ENCODE measurements at places on chromosomes 5 and 9. TPM values are rescaled to one million over a fixed set of nuclear protein-coding genes. Genes with fewer than 3 reads are reported as not detected.

DNA sequence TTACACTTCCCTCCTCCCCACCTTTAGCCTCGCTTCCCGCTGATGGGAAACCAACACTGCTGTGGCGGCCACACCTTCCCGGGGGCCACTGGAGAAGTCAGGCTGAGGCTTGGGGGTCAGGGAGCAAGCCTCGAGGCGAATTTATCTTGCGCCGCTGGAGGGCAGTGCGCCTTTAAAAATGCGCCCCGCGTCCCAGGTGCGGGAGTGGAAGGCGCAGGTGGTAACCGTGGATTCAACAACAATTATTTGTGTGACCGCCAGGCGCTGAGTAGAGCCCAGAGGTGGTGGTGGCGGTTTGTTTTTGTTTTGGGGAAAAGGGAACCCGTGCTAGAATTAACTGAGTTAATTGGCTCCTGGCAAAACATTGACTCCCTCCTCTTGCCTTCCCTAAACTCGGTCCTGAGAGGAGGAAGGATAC is 1.1 kb downstream of the CFAP77 start:
- H3K4me3 ChIP-seq: no peak overlapping the region
- H3K27me3 ChIP-seq: peaks cover 68% of the 10 kb centered on the region
- H3K36me3 ChIP-seq: no peaks in the 10 kb centered on the region
- peak; percentile 60 for DNase-seq
- H3K4me1 ChIP-seq: no peaks in the 10 kb centered on the region

DNA sequence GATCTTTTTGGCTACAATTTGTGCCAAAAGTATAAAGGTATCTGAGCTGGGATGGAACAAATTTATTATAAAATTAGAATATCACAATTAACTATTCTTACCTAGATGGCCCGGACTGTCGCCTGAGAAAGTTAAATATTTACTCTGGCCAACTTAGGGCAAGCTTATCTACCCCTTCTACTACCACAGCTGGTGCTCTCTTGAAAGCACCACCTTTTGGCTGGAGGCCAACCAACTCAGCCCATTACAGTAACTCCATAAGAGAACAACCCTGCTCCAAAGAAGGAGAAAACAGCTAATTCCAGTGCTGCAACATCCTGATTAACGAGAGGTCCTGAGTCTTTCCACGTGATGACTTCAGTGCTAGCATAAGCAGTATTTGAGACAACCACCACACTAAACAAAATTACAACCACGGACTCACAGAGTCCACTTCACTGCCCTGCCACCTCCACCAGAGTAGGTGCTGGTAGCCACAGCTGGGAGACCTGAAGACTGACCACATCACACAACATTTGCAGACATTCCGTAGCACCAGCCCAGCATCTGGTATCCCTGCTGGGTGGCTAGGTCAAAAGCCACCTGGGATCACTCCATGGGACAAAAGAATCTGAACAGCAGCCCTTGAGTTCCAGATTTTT is 43.2 kb downstream of the RGMB start:
- H3K36me3 ChIP-seq: no peaks in the 10 kb centered on the region
- no peak overlapping the region for H3K4me3 ChIP-seq
- H3K4me1 ChIP-seq: no peaks in the 10 kb centered on the region
- no peaks in the 10 kb centered on the region for H3K27me3 ChIP-seq
- peak; percentile 78 for DNase-seq
- peak overlapping the region; percentile 11 for H3K27ac ChIP-seq

GRCh38 chr5:153974813-153975163 is 63.9 kb downstream of the FAM114A2 start:
- H3K27me3 ChIP-seq: peaks cover 3% of the 10 kb centered on the region
- no peaks in the 10 kb centered on the region for H3K36me3 ChIP-seq
- H3K4me1 ChIP-seq: no peaks in the 10 kb centered on the region

OBP2B gene
- not detected for polyA plus RNA-seq

- no peak overlapping the region for H3K27ac ChIP-seq
- no peaks in the 10 kb centered on the region for H3K36me3 ChIP-seq
- no peaks in the 10 kb centered on the region for H3K27me3 ChIP-seq
- no peak for DNase-seq
- no peaks in the 10 kb centered on the region for H3K4me1 ChIP-seq
These were observed 50.7 kb upstream of the GRHPR start for GRCh38 chr9:37371565-37372464.

AP3B1 gene
- polyA plus RNA-seq: 38.0 TPM

DNA sequence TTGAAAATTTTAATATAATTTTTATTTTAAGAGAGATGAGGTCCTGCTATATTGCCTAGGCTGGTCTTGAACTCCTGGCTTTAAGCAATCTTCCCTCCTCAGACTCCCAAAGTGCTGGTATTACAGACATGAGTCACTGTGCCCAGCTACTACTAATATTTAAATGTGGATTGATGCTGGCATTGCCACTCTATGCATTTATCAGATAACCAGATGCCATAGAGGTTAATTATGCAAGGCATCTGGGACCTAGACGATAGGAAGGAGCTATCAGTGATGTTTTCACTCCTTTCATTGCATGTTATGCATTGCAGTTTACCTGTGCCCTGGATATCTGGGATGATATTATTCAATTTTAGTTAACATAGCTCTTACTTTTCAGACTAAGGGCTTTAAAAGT is 127.0 kb downstream of the RPS23 start:
- no peak overlapping the region for H3K4me3 ChIP-seq
- H3K36me3 ChIP-seq: no peaks in the 10 kb centered on the region
- H3K27me3 ChIP-seq: no peaks in the 10 kb centered on the region
- H3K27ac ChIP-seq: no peak overlapping the region
- DNase-seq: no peak

EIF4E1B gene
- polyA plus RNA-seq: not detected

IL4 gene
- not detected for polyA plus RNA-seq

PCDHA4 gene
- 0.19 TPM for polyA plus RNA-seq

PCDHGA5 gene
- polyA plus RNA-seq: 0.68 TPM

DNA sequence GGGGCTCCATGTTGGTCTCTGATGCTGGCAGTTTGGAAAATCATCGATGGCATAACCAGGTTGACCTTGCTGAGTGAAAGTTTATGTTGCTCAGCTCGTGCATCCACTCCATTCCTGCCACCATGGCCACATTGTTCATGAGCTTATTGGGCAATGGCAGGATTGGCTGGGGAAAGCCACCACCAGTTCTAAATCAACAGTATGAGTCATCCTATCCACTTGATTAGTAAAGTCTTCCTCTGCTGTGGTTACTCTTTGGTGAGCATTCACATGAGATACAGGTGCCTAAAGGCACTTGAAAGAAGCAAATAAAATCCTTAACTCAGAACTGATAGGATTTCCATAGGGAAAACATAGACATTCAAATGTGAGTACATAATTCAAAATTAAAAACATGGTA is 131.8 kb upstream of the FBN2 start:
- H3K27me3 ChIP-seq: no peaks in the 10 kb centered on the region
- H3K27ac ChIP-seq: no peak overlapping the region
- DNase-seq: no peak
- no peaks in the 10 kb centered on the region for H3K36me3 ChIP-seq
- H3K4me1 ChIP-seq: no peaks in the 10 kb centered on the region
- no peak overlapping the region for H3K4me3 ChIP-seq

GRCh38 chr9:83383034-83383433 is 155.2 kb downstream of the FRMD3 start:
- no peak for DNase-seq
- H3K4me3 ChIP-seq: no peak overlapping the region
- no peaks in the 10 kb centered on the region for H3K27me3 ChIP-seq
- no peaks in the 10 kb centered on the region for H3K4me1 ChIP-seq

DNA sequence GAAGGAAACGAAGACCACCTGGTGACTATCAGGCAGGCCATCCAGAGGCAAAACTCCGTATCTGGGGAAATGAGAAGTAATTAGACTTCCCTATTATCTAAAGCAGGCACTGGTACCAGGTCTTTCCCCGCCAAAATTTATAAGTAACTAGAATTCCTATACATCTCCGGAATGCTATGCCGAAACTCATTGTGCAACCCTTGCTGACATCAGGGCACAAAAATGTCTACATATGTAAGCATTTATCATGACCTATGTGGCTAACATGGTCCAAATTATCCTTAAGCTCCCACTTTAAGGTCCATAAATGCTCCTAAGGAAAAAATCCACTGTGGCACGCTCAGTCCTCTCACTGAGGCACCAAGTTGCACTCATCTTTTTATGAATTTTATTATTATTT is 17.8 kb downstream of the ACTL7B start:
- H3K4me1 ChIP-seq: no peaks in the 10 kb centered on the region
- no peaks in the 10 kb centered on the region for H3K36me3 ChIP-seq
- DNase-seq: no peak
- no peak overlapping the region for H3K4me3 ChIP-seq
- no peak overlapping the region for H3K27ac ChIP-seq
- no peaks in the 10 kb centered on the region for H3K27me3 ChIP-seq

- no peaks in the 10 kb centered on the region for H3K36me3 ChIP-seq
- H3K4me1 ChIP-seq: peaks cover 31% of the 10 kb centered on the region
- DNase-seq: no peak
These were observed 9.6 kb downstream of the NEK6 start for GRCh38 chr9:124267271-124267807.

- no peak overlapping the region for H3K27ac ChIP-seq
- H3K36me3 ChIP-seq: no peaks in the 10 kb centered on the region
- H3K4me1 ChIP-seq: no peaks in the 10 kb centered on the region
These were observed 11.7 kb downstream of the OGN start for GRCh38 chr9:92392690-92393089.

DNA sequence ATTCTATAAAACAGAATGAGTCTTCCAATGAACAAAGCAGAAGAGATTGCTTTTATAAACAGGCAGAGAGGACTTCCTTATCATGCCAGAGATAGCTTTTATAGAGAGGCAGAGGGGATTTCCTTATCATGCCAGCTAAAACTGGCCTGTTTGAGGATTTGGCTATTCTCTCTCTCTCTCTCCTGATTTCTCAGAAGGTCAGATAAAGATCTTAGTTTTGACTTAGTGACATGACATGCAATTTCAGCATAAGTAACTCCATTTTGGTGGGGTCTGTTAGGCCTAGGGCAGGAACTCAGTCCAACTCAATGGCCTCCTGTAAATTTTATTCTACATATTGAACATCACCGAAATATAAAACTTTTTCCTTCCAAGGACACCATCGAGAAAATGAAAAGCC is 31.5 kb upstream of the DENND4C start:
- no peak for DNase-seq
- no peak overlapping the region for H3K4me3 ChIP-seq
- no peaks in the 10 kb centered on the region for H3K27me3 ChIP-seq
- no peak overlapping the region for H3K27ac ChIP-seq
- H3K36me3 ChIP-seq: no peaks in the 10 kb centered on the region

DNA sequence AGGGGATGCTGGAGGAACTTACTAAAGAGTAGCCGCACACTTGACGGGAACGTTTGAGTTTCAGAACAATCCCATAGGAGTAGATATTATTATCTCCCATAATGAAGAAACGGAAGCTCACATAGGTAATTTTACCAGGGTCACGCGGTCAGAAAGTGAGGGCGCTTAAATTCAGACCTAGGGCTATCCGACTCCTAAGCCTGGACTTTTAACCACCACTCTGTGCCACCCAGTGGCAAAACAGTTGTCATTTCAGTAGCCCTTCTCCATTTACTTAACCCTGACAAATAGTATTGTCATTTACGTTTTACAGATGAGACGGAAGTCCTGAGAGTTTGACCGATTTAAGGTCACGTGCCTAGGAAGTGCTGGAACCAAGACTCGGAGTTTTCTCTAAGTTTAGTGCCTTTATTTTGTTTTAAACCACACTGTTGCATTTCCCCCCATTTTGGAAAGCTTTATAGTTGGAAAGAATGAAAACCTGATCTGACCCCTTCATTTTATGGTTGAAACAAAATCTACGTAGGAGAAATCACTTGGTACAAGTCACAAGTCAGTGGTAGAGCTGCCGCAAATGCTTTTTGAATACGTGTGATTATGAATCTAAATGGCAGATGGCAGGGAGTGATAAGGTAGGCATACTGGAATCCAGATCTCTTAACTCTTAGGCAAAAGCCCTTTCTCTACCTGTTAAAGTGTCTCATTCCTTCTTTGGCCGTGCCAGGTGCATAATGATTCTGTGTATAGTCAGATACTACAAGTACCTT is 650 bp downstream of the MRRF start:
- peaks cover 10% of the 10 kb centered on the region for H3K4me1 ChIP-seq
- H3K27me3 ChIP-seq: no peaks in the 10 kb centered on the region

- no peaks in the 10 kb centered on the region for H3K27me3 ChIP-seq
- peaks cover 7% of the 10 kb centered on the region for H3K36me3 ChIP-seq
- H3K27ac ChIP-seq: no peak overlapping the region
- no peaks in the 10 kb centered on the region for H3K4me1 ChIP-seq
- H3K4me3 ChIP-seq: no peak overlapping the region
These were observed 6.6 kb downstream of the SLC46A2 start for GRCh38 chr9:112884101-112884500.

GRCh38 chr5:9500193-9500592 is 45.7 kb downstream of the SEMA5A start:
- no peak overlapping the region for H3K4me3 ChIP-seq
- H3K27ac ChIP-seq: no peak overlapping the region
- DNase-seq: no peak
- H3K36me3 ChIP-seq: no peaks in the 10 kb centered on the region
- no peaks in the 10 kb centered on the region for H3K4me1 ChIP-seq

GDNF gene
- polyA plus RNA-seq: 0.46 TPM

DNA sequence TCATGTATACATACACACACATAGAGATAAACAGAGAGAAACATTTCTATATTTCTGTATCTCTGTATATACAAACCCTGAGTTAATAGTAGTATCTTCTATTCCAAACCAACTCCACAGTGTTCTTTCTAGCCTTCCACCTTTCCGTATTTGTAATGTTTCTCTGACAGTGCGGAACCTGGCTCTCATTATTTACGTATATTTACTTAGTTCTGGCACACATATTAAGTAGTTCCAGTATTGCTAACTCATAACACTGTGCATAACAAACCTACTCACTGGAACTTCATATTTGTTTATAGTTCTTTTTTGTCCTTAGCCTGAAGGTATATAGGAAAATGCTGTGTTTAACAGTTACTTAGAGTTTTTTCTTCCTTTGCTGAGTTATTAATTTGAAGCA is 6.5 kb downstream of the OGN start:
- DNase-seq: no peak
- no peak overlapping the region for H3K27ac ChIP-seq
- H3K36me3 ChIP-seq: no peaks in the 10 kb centered on the region
- no peaks in the 10 kb centered on the region for H3K4me1 ChIP-seq
- no peak overlapping the region for H3K4me3 ChIP-seq

DNA sequence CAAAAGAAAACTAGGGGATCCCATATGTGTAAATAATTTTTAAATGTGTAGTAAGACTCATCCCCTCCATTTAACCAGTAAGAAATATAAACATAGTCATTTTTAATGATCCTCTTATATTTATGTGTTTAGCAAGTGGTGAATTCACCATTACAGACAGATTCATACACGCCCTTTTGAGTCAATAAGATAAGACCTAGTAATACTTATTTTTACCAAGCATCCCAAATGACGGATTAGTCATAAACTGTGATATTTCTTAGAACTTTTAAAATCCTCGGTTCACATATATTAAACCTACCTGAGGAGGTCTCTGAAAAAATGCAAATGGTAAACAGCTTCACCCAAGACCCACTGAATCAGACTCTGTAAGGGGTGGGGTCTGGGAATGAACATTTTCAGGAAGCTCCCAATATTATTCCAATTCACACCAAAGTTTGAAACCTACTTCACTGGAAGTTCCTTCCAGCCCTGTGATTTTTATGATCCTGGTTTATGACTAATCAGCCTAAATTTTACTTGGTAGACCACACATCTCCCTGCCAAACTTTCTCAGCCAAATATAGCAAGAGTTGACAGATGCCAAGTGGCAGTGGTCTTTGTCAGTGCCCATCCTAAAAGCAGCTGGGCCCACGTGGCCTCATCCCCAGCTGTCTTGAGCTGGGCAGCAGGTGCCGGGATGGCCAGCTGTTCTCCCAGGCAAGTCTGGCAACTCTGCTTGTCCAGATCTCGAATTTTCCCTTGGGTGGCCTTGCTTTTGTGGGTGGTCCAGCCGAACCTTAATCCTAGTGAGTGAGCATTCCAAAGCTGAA is 559.0 kb upstream of the RGMB start:
- no peaks in the 10 kb centered on the region for H3K36me3 ChIP-seq
- no peaks in the 10 kb centered on the region for H3K4me1 ChIP-seq

CBY3 gene
- polyA plus RNA-seq: 0.07 TPM

RNF208 gene
- polyA plus RNA-seq: 2.7 TPM

Measured in small intestine (tissue), 16 donors.